ENCODE measurements at places on chromosomes 13 and 19.
A peak's percentile ranks its signal among the peaks of the same experiment; 100 is the strongest.

- DNase-seq, result peak; percentile 63
Observed at GRCh38 chr19:39428283-39429112, 7.3 kb downstream of the RPS16 start.

DNA sequence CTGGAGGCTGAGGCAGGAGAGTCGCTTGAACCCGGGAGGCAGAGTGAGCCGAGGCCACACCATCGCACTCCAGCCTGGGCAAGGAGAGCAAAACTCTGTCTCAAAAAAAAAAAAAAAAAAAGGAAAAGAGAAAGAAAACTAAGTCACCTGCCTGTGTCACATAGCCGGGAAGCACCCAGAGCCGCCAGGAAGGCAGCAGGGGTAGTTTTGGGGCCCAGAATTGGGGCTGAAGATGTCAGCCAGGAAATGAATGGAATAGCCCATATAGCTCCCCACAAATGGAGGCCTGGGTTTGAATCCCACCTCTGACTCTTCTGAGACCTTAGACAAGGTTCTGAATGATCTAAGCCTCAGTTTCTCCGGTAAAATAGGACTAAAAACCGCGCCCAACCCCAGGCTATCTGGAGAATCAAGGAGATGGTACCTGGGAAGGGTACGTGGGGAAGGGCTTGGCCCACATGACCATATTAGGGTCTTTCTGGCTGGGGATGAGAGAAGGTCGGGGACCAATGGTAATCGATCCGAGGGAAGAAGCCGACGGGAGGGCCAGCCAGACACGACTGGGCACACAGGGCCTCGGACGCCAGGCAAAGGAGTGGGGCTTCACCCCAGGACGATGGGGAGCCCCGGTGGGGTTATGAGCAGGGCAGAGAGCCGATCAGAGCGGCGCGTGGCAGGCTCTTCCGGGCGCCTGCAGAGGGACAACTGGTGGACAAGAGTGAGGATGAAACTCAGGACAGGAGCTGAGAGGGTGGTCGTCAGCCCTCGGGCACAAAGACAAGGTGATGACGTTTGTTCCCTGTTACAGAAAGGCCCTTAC lies 14.4 kb downstream of the CCDC124 start:
- peak; percentile 82 for DNase-seq

DNA sequence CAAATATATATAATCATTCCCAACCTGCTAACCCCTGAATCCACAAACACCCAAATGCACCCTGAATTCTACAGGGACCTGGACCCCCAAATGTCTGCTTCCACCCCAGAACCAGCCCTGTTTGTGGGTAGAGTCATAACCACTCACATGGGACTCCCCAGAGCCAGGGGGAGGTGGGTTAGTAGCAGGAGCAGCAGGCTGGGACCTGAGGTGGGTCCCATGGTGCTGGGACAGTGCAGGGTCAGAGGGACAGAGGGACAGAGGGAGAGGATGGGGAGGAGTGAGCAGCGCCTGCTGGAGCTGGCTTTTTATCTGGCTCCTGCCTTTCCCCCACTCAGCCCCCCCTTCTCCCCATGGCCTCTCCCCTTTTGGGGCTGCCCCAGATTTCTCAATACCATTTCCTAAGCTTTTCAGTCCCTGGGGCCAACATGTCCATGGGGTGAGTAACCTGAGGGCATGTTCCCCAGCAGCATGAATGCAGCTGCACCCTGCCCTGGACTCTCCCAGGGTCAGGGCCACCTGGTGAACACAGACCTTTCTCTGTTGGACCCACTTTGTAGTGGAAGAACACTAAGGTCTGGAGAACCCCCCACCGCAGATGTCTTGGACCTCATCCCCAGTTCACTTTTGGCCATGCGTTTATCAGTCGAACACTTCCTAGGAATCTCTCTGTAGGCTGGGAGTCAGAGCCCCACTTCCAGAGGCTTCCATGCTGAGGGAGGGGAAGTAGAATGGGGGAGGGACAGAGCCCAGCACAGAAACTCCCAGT lies at the start of gene C3:
Gene C3, minus strand, starts transcription at position 282 of the 769 bp plus-strand sequence. Its CDS starts 61 bp downstream, at position 221.
- DNase-seq, result no peak

DNA sequence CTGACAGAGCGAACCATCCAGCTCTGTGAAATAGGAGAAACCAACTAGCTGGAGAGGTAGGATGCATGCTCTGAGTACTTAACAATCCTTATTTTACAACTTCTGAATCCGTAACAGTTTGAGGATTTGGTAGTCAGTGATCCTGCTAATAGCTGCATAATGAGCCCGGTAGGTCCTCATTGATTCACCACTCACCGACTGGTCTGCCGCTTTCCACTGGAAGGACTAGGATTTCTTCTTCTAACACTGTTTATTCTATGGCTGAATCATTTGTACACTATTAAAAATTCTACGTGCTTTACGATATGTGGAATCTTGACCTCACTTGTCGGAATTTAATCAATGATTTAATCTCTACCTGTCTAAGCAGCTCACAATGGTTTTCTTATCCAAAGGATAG lies 33.9 kb downstream of the SPATA13 start:
- DNase-seq, result no peak

DNA sequence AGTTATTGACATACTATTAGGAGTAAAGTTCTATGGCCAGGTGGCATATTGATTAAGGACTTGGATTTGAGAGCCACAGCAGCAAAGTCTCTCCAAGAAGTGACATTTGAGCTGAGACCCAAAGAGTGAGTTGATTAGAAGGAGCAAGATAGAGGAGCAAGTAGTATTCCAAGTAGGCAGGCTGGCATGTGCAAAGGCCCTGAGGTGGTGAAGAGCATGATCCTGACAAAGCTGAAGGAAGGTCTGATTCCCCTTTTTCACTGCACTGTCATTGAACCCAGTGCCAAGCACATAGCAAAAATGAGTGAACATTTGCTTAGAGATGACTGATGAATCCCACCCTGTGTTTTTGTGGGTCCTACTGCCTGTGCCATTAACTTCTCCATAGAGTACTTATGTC lies 4.7 kb downstream of the ZNF543 start:
- no peak for DNase-seq
